ENCODE measurements at places on chromosomes 6 and 20.

GRCh38 chr20:54716174-54716747, 240.9 kb downstream of the DOK5 start:
- DNase-seq, result peak; percentile 55

- DNase-seq, result no peak
Observed at GRCh38 chr6:123953920-123954319, 150.3 kb downstream of the NKAIN2 start.

DNA sequence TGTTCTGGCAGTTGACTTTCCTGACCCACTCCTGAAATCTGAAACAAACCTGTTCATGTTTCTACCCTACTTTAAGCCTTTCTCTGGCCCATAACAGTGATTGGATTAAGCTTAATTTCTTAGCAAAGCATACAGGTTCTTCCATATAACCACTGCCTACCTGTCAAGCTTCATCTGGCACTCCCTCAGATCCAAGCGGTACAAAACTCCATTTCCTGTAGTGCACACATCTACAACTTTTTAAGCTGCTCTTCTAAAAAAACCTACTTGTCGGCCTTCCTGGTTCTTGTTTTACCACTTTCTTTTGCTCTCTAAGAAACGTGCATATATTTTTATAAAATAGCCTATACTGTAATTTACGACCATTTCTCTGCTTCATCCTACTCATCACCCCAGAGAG, 916 bp upstream of the PPP1R11 start:
- DNase-seq, result no peak

GRCh38 chr20:57603120-57603519, 17.1 kb downstream of the ZBP1 start:
- no peak for DNase-seq

DNA sequence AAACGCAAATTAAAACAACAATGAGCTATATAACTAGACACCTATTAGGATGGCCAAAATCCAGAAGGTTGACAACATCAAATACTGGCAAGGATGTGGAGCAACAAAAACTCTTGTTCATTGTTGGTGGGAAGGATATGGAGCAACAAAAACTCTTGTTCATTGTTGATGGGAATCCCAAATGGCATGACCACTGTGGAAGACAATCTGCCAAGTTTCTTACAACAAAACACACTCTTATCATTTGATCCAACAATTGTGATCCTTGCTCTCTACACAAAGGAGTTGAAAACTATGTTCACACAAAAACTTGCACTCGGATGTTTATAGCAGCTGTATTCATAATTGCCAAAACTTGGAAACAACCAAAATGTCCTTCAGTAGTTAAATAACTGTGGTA, 61.8 kb upstream of the LAMA2 start:
- no peak for DNase-seq

- no peak for DNase-seq
Observed at GRCh38 chr6:141463237-141463977, 669.3 kb upstream of the GJE1 start.

DNA sequence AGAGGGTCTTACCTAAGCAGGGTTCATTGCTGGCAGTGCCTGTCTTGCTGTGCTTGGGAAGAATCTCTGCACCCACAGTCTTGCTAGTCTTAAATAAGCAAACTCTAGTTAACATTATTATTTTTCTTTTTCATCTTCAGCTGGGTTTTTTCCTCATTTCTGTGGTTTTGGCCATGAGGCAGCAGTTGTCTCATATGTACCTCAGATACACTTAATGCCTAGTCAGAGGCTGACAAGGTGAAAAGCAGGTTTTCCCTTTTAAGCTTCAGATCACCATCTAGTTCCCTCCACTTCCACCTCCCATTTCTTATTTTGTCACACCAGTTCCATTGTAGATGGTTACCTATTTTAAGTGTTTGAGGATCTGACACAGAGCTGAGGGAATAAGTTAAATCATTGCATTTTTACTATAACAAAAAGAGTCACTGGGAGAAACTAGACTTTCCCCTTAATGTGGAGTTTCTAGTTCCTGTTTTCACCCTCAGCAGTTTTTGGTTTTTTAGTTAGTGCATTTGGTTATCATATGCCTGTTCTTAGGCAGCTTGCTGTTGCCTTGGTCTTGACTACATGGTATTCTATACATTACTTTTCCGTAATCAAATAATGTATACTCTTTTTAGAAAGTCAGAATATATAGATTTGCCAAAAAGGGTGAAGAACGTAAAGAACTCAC, 46.0 kb downstream of the AFDN start:
- DNase-seq, result no peak

GRCh38 chr6:125832391-125833117, 41.8 kb downstream of the NCOA7 start:
- DNase-seq, result no peak

DNA sequence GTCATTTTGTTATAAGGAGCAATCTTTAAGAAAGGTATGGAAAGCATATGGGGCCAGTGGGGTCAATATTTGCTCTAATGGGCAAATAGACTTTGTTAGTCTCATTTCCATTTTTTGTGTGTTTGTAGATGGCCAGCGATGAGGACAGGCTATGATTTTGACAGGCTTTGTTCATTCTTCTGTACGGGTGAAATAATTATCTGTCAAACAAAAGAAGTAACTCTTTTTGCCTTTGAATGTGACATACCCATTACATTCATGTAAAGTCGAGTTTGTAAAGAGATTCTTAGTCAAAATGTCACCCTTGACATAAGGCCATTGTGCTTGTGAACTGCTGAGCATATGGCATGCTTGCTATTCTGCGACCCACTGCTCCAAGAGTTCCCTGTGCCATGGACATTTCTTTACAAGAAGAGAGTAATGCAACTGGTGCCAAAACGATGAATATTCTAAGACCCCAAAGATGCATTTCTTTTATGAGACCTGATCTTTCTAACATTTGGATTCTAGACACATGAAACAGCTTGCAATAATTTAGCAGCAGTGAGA, 38.2 kb upstream of the JAG1 start:
- DNase-seq, result no peak

- no peak for DNase-seq
Observed at GRCh38 chr6:38215225-38215624, 395.7 kb downstream of the ZFAND3 start.

- DNase-seq, result no peak
Observed at GRCh38 chr6:105294129-105294528, 108.8 kb downstream of the PREP start.

GRCh38 chr20:58076405-58076804, 152.0 kb downstream of the ANKRD60 start:
- DNase-seq, result no peak

DNA sequence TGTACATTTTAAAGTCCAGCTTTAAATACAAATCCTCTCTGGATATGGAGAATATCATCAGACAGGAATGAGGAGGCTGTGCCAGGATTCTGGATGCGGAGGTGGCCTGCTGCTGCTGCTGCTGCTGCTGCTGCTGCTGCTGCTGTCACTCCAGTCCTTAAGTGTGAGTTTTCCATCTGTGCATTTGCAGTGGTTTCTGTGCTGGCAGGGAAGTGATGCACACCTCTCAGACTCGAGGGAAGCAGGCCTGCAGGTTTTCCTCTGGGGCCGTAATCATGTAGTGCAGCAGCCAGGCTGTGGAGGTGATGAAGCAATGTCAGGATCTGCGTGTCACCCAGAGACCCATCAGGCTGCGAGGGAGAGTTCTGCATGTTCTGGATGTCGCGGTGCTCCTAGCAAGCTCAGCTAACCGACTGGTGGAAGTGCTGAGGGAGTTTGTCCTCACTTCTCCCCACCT, 32.0 kb downstream of the CFAP61 start:
- DNase-seq, result no peak

GRCh38 chr6:16236631-16237199, 1.7 kb upstream of the GMPR start:
- no peak for DNase-seq

DNA sequence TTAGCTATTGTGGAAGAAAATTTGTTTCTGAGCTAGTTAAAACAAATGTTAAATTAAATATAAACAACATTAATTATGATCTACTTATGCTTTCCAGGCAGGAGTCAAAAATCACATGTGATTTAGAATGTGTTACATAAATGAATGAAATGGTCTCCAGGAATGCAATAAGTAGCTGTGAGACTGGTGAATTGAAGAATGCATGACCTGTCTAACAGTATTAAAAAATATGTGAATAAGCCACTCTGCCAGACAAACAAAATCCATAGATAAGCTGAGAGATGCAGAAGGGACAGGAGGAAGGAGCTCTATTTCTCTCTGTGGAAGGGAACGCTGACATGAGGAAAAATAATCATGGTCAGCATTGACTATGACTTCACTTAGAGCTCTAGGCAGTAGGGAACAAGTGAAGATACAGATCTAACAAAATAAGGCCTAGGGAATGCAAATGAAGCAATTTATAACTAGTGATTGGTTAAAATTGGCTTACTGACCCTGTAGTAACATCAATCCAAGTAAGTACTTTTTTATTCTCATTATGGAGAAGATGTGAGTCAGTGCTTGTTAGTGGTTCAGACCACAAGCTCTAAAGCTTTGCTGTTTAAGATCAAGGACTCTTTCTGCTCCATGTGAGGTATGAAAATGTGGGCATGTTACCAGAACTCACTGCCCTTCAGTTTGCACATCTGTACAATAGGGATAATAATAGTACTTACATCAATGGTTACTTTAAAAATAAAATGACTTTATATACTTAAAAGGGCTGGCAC, 432.6 kb downstream of the MMUT start:
- DNase-seq, result no peak

DNA sequence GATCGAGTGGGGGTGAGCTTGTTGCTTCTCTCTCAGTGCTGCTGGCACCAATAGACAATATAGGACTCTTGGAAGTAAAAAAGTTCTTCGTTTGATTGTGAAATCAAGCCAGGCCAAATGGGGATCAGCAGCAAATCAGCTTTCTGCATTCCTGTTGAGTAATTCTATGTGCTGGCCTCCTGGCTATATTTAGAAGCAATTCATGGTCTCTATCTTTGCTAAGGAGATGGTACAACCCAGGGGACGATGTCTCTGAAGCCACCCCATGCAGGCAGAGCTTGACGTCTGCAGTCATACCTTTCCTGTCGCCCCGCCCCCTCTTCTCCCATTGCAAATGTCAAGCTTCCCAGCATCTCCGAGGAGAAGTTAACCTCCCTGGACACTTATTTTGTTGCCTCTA, 199.1 kb downstream of the SCP2D1 start:
- DNase-seq, result no peak

DNA sequence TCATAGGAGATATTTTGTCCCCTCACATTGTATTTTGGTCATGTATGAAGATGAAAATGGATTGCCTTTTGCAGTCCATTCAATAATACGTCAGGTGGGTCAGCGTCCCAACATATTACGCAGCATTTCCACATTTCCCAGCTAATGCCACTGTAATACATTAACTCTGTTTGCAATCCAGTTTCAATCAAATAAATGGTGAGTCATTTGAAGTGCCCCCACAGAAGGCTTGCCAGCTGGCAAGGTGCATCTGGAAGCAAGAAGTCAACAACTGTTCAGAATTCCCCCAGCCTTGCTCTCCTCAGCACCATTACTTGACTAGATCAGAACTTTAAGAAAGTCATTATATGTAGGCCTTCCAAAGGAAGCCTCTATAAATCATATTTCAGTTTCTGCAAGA, 50.4 kb downstream of the PHACTR1 start:
- no peak for DNase-seq

GRCh38 chr6:114559419-114559818, 216.6 kb upstream of the HS3ST5 start:
- no peak for DNase-seq

DNA sequence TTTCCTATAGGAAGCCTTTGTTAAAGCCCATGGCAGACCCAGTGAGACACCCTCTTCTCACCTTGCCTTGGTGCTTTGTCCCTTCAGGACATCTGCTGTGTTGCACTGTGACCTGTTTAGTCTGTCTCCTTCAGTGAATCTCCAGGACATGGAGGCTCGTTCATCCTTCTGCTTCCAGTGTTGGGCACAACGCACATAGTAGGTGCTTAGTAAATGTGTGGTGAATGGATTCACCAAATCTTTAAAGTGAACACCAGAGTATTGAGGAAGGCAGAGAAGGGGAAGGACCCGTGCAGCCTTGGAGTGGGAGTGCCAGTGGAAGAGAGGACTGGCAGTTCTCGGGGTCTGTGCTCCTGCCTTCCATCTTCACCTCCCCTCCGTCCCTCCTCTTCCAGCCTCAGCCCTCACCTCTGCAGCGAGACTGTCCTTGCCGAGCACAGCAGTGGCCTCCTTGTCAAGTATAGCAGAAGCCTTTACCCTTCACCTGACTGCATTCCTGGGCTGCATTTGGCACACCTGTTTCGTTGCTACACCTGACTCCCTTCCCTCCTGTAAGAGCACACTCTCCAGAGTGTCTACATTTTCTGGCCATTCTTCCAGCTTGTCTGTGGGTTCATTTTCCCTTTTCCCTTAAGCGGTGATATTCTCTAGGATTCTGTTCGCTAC, 49.2 kb downstream of the ARID1B start:
- no peak for DNase-seq

DNA sequence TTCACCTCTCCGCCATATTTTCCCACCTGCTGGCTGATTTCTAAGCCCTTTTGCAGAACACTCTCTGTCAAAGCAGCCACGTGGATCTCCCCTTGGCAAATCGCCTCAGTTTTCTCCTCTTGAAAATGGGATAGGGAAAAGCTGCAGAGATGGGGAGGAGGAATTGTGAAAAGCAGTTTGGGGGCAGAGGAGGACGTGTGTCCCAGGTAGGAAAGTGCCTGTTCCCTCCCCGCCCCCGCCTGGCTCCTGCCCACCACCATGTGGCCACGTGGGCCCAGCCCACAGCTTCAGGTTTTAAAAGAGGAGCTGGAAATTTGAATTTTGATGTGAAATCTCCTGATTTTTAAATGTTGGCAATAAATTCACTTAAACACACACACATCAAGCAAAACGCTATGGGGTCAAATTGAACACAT, 3.6 kb upstream of the CEBPB start:
- DNase-seq, result no peak

DNA sequence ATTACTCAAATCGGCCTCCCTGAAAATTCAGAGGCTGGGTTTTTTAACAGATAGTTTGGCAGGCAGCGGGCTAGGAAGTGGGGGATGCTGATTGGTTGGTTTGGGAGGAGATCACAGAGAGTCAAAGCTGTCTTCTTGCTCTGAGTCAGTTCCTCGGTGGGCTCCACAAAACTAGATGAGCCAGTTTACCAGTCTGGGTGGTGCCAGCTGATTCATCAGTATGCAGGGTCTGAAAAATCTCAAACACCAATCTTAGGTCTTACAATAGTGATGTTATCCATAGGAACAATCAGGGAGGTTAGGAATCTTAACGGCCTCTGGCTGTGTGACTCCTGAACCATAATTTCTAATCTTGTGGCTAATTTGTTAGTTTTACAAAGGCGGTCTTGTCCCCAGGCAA, 190.7 kb downstream of the C6orf118 start:
- no peak for DNase-seq

GRCh38 chr6:142744836-142745235, 200.1 kb downstream of the HIVEP2 start:
- no peak for DNase-seq
